ENCODE measurements at places on chromosomes 12 and 14.

GRCh38 chr14:73721101-73721821, 7.1 kb upstream of the PNMA1 start:
- DNase-seq, result no peak

- DNase-seq, result no peak
Measured at GRCh38 chr14:75079521-75079920, 10.1 kb downstream of the ZC2HC1C start.

GRCh38 chr12:12156116-12156515, 85.4 kb downstream of the BCL2L14 start:
- DNase-seq, result no peak

DNA sequence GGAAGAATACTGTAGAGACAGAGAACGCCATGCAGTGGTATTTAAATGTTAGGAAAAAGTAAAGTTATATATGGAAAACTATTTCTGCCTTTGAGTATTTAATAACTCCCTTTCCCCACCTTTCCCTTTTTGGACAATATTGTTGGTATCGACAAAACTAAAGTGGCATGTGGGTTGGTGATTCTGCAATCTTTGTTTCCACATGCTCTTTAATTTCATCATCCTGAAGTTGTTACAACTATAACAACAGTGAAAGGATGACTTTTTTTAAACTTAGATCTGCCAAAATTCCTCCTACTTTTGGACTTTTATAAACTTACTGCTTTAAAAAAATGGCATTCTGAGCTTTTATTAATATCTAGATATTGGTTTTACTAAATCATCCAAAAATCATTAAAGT, 25.3 kb downstream of the TTC8 start:
- no peak for DNase-seq

GRCh38 chr14:49314737-49315136, 271.4 kb downstream of the RPS29 start:
- no peak for DNase-seq

GRCh38 chr14:71607056-71607455, 325.2 kb upstream of the RGS6 start:
- DNase-seq, result no peak

DNA sequence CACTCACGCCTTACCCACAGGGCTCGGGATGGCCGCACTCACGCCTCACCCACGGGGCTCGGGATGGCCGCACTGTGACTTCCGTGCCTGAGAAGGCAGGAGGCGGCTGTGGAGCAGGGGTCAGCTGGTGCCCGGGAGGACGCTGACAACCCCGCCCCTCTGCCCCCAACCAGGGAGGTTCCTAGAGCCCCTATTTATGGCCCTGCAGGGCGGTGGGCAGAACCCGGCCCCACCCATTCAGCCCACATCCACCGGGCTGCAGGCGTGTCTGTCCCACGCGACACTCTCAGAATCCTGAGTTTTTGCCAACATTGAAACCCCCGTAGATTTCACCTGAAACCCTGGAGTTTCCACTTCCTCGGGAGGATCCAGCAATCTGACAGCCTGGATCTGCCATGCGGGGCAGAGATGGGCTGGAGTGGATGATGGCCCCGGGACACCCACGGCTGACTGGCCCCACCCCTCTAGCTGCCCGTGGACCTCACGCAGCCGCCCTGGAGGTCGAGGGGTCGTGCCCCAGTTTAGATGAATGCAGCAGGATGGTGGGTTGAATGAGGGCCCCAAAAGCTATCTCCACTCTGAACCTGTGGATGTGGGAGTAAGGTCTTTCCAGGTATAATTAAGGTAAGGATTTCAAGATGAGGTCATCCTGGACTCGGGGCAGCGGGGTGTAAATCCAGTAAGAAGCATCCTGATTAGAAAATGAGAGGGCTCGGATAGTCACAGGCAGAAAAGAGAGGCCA, 20.4 kb downstream of the GALNT9 start:
- DNase-seq, result no peak

DNA sequence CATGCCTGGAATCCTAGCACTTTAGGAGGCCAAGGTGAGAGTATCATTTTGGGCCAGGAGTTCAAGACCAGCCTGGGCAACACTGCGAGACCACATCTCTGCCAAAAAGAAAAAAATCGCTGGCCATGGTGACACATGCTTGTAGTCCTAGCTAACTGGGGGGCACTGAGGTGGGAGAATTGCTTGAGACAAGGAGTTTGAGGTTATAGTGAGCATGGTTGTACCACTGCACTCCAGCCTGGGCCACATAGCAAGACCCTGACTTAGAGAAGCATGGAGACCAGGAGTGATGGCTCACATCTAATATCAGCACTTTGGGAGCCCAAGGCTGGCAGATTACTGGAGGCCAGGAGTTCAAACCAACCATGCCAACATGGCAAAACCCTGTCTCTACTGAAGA, 9.2 kb downstream of the PTGES3 start:
- no peak for DNase-seq

- DNase-seq, result no peak
Measured at GRCh38 chr12:124321556-124322270, 26.8 kb downstream of the RFLNA start.

- DNase-seq, result no peak
Measured at GRCh38 chr12:28089338-28089737, 100.9 kb upstream of the CCDC91 start.

- peak; percentile 64 for DNase-seq
Measured at GRCh38 chr14:49879646-49880204, 13.2 kb upstream of the ARF6 start.

DNA sequence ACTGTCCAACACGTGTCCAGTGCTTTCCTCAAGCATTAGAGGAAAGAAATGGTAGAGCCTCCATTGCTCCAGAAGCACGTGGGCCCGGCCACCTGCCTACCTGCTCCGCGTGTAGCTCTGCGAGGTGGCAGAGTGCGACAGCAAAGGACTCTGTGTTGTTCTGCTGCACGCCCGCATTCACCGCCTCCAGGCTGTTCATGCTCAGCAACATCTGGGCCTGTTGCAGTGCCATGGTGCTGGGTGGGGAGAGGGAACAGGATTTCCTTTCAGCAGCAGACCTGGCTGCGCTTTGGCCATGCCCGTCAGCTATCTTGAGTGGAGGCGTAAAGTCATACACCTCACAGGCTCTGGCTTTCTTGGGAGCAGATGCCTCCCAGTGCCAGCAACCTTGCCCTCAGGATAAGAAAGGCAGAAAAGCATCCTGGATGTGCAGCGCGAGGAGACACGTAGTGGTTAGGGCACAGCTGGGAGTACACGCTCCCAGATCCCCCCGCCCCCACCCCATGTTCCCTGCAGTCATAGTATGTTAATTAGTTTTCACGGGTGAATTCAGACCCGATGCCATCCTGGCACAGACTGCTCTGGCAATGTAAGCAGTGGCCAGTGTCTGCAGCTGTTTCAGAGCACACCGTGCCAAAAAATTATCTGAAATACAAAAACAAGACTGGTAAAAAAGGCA, 25.1 kb downstream of the ANAPC5 start:
- DNase-seq, result no peak

DNA sequence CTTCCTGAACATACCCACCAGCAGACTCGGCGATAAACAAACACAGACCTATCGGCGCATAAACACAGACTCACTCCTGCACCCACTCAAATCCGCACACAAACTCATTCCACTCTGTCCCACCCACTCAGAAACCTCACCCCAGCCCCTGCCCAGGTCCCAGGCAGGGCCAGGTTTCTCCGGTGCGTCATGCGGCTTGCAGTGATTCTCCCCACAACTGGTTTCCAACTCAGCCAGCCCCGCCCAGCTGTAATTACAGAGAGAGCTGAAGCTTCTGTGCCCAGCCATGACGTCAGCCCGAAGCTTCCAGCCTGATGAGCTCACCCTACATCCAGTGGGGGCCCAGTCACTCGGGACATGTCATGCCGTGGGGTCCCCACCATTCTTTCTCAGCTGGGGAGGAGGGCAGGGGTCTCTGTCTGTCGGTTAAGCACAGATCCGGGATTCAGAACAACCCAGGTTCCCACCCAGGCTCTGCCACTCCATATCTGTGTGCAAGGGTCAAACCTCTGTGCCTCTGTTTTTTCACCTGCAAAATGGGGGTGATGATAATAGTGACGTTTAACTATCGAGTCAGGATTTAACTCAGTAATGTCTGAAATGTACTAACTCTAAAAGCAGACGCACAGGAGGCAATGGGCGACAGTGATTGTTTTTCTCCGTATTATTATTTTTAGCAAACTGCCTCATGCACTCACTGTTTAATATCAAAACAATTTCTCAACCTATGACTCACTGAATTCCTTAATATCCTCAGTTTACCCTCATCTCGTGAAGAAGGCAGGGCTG, 2.3 kb upstream of the HSPB8 start:
- DNase-seq, result no peak

- no peak for DNase-seq
Measured at GRCh38 chr12:59874781-59875180, 279.0 kb downstream of the SLC16A7 start.

GRCh38 chr14:58055497-58056010, 96.5 kb downstream of the ARMH4 start:
- DNase-seq, result no peak

GRCh38 chr12:112270673-112271072, 111.6 kb downstream of the HECTD4 start:
- no peak for DNase-seq

DNA sequence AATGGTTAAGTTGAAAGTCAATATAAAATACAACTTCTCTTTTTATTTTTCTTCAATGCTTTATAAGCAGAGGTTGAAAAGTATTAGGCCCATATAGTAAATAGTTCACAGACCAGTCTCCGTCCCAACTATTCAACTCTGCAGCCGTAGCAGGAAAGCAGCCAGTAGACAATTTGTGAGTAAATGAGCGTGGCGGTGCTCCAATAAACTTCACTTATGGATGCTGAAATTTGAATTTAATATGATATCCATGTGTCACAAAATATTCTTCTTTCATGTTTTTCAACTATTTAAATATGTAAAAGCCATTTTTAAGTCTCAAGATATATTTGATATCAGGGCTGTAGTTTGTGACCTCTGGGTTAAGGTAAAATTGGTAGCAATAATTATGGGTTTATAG, 17.7 kb downstream of the LIN7A start:
- DNase-seq, result no peak

DNA sequence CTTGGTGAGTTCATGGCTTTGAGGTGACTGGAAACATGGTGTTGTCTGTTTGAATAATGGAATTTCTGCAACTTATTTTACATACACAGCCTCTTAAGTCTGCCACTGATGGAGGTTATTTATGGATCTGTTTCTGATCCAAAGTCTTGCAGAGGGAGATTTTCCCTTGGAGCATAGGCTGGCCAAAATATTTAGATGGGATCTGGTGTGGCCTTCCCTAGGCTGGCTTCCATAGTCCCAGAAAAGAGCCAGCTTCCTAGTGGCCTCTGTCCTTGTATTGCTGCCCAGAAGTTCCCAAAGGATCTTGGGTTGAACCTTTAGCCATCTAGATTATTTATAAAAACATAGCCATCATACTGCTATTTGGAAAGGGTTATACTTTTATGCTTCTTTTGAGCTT, 491.1 kb upstream of the RGS6 start:
- no peak for DNase-seq

GRCh38 chr12:100158535-100158934, 15.9 kb upstream of the BLTP3B start:
- DNase-seq, result no peak

- DNase-seq, result no peak
Measured at GRCh38 chr14:84144166-84144565, 1385.8 kb upstream of the FLRT2 start.

DNA sequence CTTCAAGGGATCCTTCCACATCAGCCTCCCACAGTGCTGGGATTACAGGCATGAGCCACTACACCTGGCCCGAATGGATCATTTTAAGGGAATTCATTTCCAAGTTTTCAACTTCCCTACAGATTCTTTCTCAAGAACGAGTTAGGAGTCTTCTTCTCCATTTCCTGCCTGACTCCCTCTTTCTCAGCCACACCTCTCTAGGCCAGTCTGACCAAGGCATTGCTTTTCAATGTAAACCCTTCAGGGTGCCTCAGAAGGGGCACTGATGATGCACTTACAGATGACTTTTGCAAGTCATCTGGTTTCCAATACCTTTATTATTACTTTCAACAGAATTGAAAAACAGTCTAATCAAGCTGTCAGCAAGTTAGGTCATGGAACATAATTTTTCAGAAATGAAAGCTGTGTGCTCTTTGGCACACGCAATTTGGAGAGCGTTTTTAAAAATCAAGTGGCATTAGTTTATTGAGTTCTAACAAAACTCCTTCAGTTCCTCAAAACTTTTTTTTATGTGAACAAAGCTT, 47.2 kb downstream of the SVOP start:
- no peak for DNase-seq

DNA sequence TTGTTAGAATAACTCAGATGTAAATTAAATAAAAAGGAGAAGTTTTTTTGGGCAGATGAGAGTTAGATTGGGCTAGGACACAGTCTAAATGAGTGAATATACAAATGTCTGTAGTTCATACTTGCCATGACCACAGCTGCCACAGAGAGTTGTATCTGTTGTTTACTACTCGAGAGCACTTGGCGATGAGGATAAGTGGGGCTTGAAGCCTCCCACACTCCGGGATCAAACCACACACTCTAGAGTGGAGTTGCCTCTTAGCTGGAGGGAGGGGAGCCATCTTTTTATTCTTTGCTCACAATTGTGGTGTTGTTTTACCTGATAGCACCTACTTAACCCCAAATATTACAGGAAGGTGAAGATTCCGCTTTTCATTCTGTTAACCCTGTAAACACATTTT, 27.5 kb downstream of the BEST3 start:
- DNase-seq, result no peak

DNA sequence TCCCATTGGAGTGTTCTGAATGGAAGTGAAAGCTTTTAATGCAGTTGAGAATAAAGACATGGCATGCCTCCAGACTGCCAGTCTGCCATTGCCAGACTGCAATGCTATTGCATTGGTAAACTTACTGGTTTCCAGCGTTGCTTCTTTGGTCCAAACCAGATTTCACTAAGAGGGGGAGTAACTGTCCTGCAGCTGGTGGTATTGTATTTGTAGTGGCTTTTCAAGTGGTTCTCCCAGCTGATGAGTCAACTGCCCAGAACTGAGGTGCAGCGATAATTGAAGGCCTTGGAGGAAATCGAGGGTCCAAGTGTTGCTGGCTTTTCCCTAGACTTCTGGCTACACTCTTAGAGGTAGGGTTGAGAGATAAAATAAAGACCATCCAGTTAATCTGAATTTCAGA, 31.9 kb downstream of the ERG28 start:
- no peak for DNase-seq

- DNase-seq, result no peak
Measured at GRCh38 chr14:96978525-96979272, 181.5 kb downstream of the VRK1 start.

GRCh38 chr12:84056-84455, 17.5 kb downstream of the IQSEC3 start:
- DNase-seq, result no peak

- peak; percentile 54 for DNase-seq
Measured at GRCh38 chr12:10363914-10364814, 25.7 kb downstream of the KLRK1 start.

Measured in CD4-positive, alpha-beta T cell treated with Interleukin-17A for 4 hours (primary cell).